Activated CD4-positive, CD25-positive, alpha-beta regulatory T cell treated with anti-CD3 and anti-CD28 coated beads, Interleukin-2, amount 50 U/mL, for 72 hours (primary cell): ENCODE measurements at places on chromosomes 11 and 22.

- no peak for DNase-seq
These were observed 5.3 kb upstream of the BRSK2 start for GRCh38 chr11:1384199-1384970.

DNA sequence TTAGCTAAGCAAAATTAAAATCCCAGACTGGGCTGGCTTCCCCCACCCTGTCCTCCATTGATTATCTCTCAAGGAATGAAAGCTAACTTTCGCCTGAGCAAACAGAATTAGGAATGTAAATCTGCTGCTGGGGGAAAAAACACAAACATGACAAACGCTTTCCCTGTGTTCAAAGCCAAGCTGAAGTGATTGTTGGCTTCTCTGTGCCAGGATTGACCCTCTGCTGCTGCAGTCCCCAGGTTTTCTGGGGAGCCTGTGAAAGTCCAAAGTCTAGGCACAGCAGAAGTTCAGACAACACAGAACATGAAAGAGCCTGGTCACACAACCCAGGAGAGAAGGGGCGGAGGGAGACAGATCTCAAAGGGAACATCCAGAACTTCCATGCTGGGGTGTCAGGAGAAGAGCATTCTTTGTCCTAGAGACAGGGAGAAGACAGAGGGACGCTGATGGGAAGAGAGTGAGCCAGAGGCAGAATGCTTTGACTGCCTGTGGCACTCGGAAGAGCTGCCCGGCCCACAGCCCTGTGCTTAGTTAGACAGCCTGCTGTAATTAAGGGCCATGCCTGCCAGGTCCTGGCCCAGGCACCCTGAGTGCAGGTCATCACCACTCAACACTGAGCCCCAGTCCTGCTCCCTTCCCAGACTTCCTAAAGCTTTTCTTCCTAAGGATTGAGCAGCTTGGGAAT lies 6.9 kb downstream of the PATZ1 start:
- no peak for DNase-seq

- no peak for DNase-seq
These were observed 284.0 kb downstream of the MN1 start for GRCh38 chr22:27517361-27518155.

GRCh38 chr11:67054836-67055523 lies 1.7 kb upstream of the RHOD start:
- no peak for DNase-seq

DNA sequence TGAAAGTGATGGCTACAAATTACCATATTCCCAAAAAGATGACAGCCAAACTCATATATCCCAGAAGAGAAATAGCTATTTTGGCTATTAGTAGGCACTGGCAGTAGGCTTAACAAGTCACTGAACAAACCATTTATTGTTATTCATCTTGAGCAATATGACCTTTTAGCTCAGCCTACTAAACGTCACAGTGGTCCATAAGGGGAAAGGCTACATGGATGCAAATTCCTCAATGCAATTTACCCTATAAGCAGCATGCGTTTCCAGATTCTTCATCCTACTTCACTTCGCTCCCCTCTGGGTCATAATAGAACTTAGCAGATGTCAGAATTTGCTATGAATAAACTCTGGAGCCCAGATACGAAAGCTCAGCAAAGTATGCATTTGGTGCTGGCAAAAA lies 114.0 kb downstream of the SIK3 start:
- DNase-seq: no peak

DNA sequence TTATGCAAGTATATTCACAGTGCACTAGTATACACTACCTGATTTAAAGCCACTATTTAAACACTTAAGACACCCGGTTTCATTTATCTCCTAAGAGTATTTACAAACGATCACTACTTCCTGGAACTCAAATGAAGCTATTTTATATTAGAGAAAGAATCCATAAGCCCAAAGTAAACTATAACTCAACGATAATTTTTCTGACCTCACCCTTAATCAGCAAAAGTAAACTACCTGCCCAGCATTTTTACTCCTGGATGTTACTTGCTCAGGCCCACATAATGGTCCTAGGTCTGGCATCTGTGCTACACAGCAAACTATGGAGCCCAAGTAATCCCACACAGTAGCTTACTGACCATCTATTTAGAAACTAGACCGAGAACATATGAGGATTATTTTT lies 33.4 kb downstream of the TSG101 start:
- no peak for DNase-seq

- no peak for DNase-seq
These were observed 30.0 kb upstream of the ME3 start for GRCh38 chr11:86702220-86702983.

DNA sequence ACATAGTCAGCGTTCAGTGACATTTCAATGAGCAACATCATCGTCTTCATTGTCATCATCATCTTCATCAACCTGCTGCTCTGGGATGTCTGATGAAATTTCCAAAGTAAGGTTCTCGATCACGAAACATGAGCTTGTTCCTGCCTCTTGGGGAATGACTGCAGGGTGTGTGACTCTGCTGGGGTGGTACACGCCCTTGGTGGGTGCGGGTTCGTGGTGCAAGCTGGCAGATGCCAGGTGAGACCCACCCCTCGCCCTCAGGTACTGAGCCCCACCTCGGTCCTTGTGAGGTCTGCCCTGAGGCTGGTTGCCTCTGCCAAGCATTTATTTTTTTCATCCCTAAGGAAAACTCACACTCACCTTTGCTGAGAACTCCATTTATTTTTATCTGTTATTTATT lies 1389.2 kb downstream of the TBC1D22A start:
- DNase-seq: no peak

GRCh38 chr11:44570411-44571155 lies 5.1 kb downstream of the CD82 start:
- no peak for DNase-seq

GRCh38 chr11:61602775-61603569 lies 22.1 kb upstream of the SYT7 start:
- DNase-seq: no peak

- DNase-seq: no peak
These were observed 1455.3 kb downstream of the BRD1 start for GRCh38 chr22:48372390-48372789.

DNA sequence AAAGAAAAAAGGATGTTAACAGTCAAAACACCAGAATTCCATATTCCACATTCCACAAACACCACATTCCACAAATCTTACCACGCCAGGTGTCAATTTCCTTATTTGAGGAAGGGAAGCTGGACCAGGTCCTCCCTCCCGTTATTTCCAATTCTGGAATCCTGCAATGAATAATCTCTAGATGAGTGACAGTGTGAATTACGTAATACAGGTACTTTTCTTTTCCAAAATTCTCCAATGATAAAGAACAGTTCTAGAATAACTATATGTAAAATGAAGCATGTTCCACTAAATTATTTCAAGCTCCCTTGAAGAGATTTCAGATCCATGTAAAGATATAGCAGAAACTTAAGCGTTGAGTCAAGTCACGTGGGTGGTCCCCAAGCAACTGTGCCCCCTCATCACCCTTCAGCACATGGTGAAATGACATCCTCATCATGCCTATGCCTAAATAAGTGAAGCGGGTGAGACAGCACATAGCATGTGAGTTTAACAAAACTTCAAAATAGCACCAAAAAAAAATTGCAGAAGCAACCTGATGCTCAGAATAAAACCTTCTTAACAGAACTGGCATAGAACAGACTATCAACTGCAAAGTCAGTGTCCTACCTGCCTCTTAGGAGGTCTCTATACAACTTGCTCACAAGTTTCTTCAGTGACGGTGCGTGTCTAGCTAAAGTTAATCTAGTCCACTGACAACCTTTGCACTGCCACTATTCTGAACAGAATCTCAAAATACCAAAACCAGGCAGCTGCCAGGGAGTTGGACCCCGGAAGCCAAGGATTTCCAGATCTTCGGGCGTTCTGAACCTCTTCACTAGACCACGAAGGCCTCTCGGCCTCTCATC lies 876 bp downstream of the NFRKB start:
- no peak for DNase-seq

DNA sequence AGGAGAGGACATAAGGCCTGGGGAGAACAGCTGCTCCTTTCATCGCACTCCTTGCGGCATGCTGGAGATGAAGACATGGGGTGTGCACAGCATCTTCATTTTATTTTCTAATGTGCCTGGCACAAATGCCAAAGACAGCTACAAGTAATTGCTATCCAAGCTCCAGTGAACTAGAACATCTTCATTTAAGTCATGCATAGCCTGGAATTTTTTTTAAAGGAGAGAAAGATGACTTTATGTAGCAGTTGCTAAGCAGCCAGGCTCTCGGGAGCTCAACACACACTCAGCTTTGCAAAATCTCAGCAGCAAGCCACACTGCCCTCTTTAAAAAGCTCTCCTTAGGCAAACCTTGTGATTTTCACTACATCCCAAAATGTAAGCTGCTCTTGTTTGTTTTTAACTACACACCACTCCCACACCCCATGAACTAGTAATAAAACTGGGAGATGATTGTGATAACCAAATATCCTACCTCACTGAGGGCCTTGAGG lies 164.5 kb upstream of the POU2AF2 start:
- no peak for DNase-seq

GRCh38 chr11:92107331-92107730 lies 117.3 kb upstream of the FAT3 start:
- no peak for DNase-seq
